ENCODE measurements at places on chromosomes 12 and 14. TPM values are rescaled to one million over a fixed set of nuclear protein-coding genes. Genes with fewer than 3 reads are reported as not detected.

The ART4 gene
- 6.3 TPM for polyA plus RNA-seq

The BATF gene
- 0.67 TPM for polyA plus RNA-seq

The MEG3 gene
- 248 TPM for polyA plus RNA-seq

The KLC1 gene
- polyA plus RNA-seq, result 115 TPM

The TMPO gene
- 100 TPM for polyA plus RNA-seq

The LUM gene
- polyA plus RNA-seq, result 366 TPM

The CSAD gene
- polyA plus RNA-seq, result 60.0 TPM

DNA sequence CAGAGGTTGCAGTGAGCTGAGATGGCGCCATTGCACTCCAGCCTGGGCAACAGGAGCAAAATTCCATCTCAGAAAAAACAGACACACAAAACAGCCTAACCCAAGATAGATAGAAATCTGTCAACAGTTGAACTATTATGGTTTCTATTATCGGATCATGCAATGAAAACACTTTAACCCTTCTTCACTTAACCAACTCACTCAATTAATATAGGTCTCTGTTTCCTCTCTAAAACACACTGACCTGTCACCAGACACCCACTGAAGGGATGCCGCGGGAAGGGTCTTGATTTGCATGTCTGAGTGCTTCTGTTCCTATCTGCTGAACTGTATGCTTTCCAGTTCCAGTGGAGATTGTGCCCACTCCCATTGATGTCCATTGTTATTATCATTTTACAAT is 38.0 kb upstream of the NUDT4 start:
- H3K27ac ChIP-seq, result no peak overlapping the region
- no peaks in the 10 kb centered on the region for H3K4me1 ChIP-seq
- no peak overlapping the region for H3K4me3 ChIP-seq
- no peaks in the 10 kb centered on the region for H3K36me3 ChIP-seq
- no peak for DNase-seq

- H3K27ac ChIP-seq, result no peak overlapping the region
- no peaks in the 10 kb centered on the region for H3K27me3 ChIP-seq
- DNase-seq, result no peak
- no peak overlapping the region for H3K4me3 ChIP-seq
Observed at GRCh38 chr12:116459011-116459875, 99.9 kb upstream of the MAP1LC3B2 start.

DNA sequence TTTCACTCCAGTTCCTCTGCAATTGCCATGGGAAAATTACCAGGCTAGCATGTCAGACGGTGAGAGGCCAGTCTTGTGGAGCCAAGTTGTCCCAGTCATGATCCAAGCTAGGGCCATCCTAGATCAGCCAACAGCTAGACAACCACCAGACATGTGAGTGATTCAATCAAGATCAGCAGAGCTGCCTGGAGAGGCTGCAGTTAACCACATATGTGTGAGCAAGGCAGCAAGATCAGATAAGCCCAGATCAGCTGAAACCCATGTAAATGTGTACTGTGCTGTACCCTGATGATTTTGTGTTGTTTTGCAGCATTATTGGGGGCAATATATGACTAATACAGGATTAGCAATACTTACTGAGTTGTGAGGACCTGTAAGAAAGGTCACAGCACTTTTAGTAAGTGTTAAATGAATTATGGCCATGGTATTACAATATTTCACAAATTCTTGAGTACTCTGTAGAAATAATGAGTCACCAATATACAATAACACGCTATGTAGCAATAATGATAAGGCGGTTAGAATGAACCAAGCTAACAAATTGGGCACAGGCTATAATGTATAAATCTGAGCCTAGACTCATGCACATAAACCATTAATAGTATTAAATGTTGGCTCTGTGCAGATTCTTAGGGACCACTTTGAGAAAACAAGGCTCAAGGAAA is 91.4 kb downstream of the SUDS3 start:
- no peaks in the 10 kb centered on the region for H3K27me3 ChIP-seq
- no peaks in the 10 kb centered on the region for H3K4me1 ChIP-seq
- no peak overlapping the region for H3K27ac ChIP-seq
- no peak overlapping the region for H3K4me3 ChIP-seq

DNA sequence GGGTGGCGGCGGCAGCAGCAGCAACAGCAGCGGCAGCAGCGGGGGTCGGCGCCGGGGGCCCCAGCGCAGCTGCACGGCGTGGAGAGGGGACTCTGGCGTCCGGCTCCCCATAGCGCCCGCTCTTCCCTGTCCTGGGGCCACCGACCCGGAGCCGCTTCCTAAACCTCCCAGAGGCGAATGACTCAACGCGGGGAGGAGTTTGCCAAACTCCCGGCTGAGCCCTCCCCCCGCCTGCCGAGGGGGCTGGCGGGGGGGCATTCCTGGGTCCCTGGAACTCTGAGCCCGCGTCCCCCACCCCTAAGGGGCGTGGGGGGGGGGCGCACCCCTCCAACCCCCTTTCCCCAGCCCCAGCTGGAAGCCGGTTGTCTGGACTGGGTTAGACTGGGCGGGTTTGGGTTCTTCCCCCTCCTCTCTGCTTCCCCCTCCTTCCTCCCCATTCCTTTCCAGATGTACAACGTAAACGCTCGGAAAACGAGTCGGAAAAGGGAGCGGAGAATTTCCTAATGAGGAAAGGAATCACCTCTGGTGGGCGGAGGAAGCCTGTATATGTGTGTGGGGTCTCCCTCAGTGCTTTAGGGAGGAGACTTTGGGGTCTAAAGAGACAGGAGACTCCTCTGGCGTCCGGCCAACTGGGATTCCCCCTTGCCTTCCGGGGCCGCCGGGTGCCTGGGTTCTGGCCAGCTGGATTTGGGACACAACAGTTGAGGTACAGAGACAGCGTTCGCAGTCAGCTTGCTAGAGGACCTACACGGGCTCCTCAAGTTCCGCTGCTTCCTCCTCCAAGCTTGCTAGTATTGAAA is at the start of gene ITGA5:
Gene ITGA5, minus strand, starts transcription at position 179 of the 800 bp plus-strand sequence. Its CDS starts 68 bp downstream, at position 111.
- peak within 1 kb of the TSS; percentile 52 for H3K4me3 ChIP-seq
- H3K36me3 ChIP-seq, result no peaks in the 10 kb centered on the region
- H3K27me3 ChIP-seq, result peaks cover 75% of the 10 kb centered on the region
- H3K27ac ChIP-seq, result peak within 1 kb of the TSS; percentile 49
- H3K4me1 ChIP-seq, result no peaks in the 10 kb centered on the region

GRCh38 chr12:55845785-55846496 is 3.2 kb upstream of the MMP19 start:
- peaks cover 10% of the 10 kb centered on the region for H3K27me3 ChIP-seq
- no peaks in the 10 kb centered on the region for H3K36me3 ChIP-seq
- no peak overlapping the region for H3K4me3 ChIP-seq
- no peaks in the 10 kb centered on the region for H3K4me1 ChIP-seq

- no peak overlapping the region for H3K4me3 ChIP-seq
- no peaks in the 10 kb centered on the region for H3K36me3 ChIP-seq
- H3K27ac ChIP-seq, result no peak overlapping the region
- no peaks in the 10 kb centered on the region for H3K27me3 ChIP-seq
- no peaks in the 10 kb centered on the region for H3K4me1 ChIP-seq
- DNase-seq, result no peak
Observed at GRCh38 chr14:38116895-38117294, 90.8 kb upstream of the SSTR1 start.

GRCh38 chr14:85233756-85234155 is 296.2 kb upstream of the FLRT2 start:
- no peaks in the 10 kb centered on the region for H3K27me3 ChIP-seq
- no peak overlapping the region for H3K27ac ChIP-seq
- H3K4me1 ChIP-seq, result no peaks in the 10 kb centered on the region
- DNase-seq, result no peak

DNA sequence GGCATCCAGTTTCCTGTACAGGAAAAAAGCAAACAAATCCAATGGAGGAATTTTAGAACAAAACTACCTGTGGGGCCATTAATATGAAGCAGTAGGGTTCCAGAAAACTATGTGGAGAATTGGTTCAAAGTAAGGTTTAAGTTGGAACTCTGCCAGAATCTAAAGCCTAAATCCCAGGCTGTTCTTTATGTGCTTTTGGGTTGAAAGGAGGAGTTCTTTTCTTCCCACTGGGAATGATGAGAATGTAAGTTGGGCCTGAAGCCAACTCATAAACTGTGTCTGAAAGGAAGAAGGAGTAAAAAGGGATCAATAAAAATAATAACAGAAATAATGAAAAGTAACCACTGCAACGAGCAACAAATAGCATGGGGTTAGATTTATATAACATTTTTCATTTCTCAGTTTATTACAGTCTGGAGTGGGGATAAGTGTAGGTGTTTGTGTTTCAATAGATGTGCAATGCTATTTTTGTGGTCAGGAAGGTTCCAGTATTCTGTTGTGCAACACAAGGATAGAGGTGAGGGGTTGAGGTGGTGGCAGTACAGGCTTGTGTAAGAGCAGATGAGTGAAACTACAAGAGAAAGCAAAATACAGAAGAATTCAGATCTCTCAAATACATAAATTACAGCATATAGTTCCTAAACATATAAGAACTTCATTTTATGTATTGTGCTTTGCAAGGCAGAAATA is 373.6 kb downstream of the EMP1 start:
- no peaks in the 10 kb centered on the region for H3K27me3 ChIP-seq
- H3K36me3 ChIP-seq, result no peaks in the 10 kb centered on the region
- H3K4me3 ChIP-seq, result no peak overlapping the region
- no peaks in the 10 kb centered on the region for H3K4me1 ChIP-seq

DNA sequence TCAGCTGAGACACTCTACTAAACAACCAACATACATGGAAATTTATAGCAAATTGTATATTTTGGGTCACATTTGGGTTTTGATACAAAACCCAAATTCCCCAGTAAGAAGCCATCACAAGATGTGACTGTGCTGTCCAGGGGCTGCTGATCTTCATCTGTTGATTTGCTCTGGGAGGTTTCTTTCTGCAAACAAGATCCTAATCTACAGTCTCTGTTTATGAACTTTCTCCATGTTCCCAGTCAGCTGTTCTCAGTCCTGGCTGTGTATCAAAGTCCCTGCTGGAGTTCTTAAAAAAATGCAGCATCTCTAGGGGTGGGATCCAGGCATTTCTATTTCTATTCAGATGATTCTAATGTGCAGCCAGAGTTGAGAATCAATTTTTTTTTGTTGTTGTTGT is 85.1 kb downstream of the ATP23 start:
- H3K27me3 ChIP-seq, result no peaks in the 10 kb centered on the region
- no peak overlapping the region for H3K27ac ChIP-seq
- H3K4me1 ChIP-seq, result no peaks in the 10 kb centered on the region
- DNase-seq, result no peak

DNA sequence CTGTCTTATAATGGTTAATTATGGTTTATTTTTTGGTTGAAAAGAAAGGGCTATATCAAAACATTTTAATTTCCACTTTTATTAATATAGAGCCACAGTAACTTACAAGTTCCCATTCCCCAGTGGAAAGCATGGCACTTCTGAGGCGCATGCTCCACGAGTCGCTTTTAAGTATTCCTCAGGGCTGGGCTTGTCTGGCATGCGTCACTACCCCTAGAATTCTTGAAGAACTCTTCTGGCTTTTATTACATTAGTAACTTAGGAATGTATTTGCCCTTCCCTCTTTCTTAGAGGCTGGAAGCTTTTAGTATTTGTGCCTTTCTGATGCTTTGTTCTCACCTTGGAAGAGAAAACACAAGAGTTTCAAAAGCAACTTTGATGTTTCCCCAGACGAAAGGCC is 81.1 kb downstream of the ESR2 start:
- H3K4me3 ChIP-seq, result no peak overlapping the region
- H3K27me3 ChIP-seq, result no peaks in the 10 kb centered on the region
- H3K4me1 ChIP-seq, result no peaks in the 10 kb centered on the region
- H3K36me3 ChIP-seq, result peaks cover 94% of the 10 kb centered on the region
- no peak for DNase-seq
- H3K27ac ChIP-seq, result no peak overlapping the region

DNA sequence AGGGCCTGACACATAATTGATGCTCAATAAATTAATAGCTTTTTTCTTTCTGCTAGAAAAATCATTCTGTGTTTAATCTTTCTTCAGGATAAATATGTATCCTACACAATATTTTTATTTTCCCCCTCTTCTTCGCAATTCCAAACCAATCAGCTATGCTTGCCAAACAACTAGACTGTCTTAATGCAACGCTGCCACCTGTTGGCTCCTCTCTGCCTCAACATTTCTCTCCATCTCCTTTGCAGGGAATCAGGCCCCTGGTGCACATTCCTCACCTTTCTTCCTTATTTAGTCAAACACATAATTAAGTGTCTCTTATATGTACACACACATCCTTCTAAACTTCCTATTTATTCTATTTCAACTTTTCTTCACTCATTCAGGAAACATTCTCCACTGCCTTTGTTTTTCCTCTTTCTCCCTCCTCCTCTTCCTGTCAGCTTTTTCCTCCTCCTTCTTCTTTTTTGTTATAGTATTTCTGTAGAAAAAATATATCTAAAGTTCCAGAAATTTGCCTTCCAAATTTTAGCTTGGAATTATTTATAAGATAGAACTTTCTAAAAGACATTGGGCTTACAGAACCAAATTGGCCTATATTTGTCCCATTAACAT is 406.0 kb downstream of the PRKD1 start:
- H3K27ac ChIP-seq, result no peak overlapping the region
- no peaks in the 10 kb centered on the region for H3K36me3 ChIP-seq
- H3K4me3 ChIP-seq, result no peak overlapping the region
- no peaks in the 10 kb centered on the region for H3K27me3 ChIP-seq
- H3K4me1 ChIP-seq, result no peaks in the 10 kb centered on the region
- no peak for DNase-seq

DNA sequence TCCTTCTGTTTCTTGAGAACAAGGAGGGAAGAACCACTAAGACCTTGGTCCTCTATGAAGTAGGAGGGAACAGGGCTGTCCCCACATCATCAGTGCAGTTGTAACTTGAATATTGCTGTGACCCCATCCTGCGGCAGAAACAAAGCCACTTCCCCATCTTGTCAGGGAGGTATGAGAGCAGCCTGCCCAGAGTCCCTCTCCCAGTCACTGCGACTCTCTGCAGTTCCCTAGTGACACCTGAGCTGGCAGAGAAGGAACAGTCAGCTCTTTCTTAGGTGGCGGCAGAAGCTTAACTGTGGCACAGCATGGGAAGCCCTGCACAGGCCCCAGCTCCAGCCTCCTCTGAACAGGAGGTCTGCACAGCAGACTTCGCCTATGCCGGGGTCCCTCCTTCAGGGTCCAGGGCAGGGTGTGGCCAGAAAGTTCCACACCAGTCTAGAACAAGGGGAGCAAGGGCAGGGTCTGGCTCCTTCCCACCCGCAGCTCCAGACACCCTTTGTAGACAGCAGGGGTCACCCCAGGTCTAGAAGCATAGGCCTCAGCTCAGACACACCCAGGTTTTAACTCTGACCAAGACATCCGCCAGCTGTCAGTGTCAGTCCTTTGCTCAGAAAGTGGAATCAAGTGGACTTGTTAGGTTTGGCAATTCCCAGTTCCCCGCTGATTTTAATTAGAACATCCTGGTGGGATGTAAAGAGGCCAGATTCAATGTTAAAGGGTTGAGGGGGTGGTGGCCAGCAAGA is 36.8 kb downstream of the DEGS2 start:
- H3K36me3 ChIP-seq, result peaks cover 48% of the 10 kb centered on the region
- DNase-seq, result no peak
- H3K4me1 ChIP-seq, result no peaks in the 10 kb centered on the region
- no peak overlapping the region for H3K27ac ChIP-seq

Data from large intestine (tissue), 12 donors.